ENCODE measurements at places on chromosomes 1 and 21.

GRCh38 chr1:227742738-227743715, 7.8 kb downstream of the SNAP47 start:
- DNase-seq = no peak

- no peak for DNase-seq
Observed at GRCh38 chr1:222790520-222790919, 24.3 kb upstream of the DISP1 start.

GRCh38 chr1:167510244-167510643, 8.1 kb downstream of the CD247 start:
- DNase-seq = no peak

DNA sequence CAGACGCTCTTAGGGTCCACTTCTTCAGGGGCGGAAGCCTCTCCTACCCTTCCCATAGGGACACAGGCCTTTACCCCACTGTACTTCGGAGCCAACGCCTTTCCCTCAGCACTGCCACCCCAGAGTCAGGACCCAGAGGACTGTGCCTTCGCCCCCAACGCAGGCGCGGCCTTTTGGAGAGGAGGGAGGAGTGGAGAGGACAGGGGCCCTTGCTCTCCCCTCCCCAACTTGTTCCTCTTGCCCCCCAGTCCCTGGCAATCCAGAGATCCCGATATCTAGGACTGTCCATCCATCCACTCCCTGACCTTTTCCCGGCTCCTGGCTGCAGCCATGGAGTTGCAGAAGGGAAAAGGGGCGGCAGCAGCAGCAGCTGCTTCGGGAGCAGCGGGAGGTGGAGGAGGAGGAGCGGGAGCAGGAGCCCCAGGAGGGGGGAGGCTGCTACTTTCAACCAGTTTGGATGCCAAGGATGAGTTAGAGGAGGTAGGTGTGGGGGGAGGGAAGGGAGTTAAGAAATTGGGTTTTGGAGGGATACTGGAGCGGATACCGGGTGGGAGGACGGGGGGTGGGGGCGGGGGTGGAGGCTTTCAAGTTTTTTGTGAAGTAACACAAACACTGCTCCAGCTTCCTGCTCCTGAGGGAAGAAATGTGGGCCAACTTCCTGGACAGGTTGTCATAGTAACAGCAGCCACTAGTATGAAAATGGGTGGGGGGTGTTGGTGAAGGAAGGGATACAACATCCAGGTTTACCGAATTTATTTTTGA, 636 bp downstream of the INTS3 start:
- DNase-seq = peak; percentile 20

GRCh38 chr1:57007948-57008347, 42.1 kb upstream of the C8B start:
- DNase-seq = no peak

DNA sequence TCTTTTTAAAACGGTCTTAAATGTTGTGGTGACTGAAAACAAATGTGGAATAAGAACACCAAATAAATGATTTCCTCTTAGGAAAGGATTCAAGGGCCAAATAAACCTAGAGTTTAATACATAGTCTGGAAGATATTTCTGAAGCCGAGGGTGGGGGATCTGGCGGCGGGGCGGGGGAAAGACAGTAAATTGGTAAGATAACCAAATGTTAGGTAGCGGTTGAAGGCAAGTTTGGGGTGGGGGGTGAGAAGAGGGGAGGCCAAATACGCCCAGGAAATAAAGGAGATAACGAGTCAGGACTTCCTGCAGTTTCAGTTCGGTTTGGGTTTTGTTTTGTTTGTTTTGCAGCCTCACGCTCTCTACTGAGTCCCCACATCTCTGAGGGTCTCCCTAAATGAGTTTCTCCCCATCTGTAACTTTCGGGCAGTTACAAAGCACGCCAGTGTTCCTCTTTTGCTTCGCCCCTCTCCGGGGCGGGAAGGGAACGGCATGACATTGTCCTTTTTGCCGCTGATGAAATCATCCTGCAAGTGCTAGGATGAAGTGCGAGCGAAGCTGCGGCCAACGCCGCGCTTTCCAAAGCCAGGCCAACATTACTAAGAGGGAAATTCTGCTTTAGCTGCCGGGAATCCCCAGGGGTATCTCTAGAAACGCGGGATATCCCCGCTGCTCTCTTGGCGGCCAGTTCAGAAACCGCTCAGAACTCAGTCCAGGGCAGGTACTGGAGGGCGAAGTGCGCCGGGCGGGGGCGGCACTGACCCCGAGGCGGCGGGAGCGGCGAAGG, 844 bp downstream of the NIBAN1 start:
- peak; percentile 74 for DNase-seq
